ENCODE measurements at places on chromosomes 7 and 10.

DNA sequence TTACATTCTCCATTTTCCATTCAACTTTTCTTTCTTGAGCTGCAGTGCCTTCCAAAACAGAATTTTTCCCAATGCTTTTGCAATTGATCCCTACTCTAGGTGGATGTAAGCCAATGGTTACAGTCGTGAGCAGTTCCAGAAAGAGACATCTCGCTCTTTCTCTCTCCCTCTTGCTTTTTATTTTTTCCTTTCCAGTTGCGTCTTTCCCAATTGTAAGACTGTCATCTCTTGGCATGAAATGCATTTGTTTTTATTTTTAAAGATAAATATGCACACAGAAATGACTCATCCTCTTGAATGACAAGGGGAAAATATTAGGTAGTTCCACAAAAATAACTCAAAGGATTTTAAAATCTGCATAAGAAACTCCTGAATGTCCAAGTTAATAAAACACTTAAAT is 25.1 kb downstream of the GLI3 start:
- H3K4me3 ChIP-seq: no peak overlapping the region
- no peaks in the 10 kb centered on the region for H3K36me3 ChIP-seq
- DNase-seq: no peak
- H3K27ac ChIP-seq: no peak overlapping the region
- H3K4me1 ChIP-seq: no peaks in the 10 kb centered on the region
- H3K27me3 ChIP-seq: no peaks in the 10 kb centered on the region

GRCh38 chr7:1176891-1177373 is 16.9 kb upstream of the ZFAND2A start:
- DNase-seq: peak; percentile 32
- no peak overlapping the region for H3K27ac ChIP-seq
- H3K36me3 ChIP-seq: no peaks in the 10 kb centered on the region
- H3K27me3 ChIP-seq: no peaks in the 10 kb centered on the region

DNA sequence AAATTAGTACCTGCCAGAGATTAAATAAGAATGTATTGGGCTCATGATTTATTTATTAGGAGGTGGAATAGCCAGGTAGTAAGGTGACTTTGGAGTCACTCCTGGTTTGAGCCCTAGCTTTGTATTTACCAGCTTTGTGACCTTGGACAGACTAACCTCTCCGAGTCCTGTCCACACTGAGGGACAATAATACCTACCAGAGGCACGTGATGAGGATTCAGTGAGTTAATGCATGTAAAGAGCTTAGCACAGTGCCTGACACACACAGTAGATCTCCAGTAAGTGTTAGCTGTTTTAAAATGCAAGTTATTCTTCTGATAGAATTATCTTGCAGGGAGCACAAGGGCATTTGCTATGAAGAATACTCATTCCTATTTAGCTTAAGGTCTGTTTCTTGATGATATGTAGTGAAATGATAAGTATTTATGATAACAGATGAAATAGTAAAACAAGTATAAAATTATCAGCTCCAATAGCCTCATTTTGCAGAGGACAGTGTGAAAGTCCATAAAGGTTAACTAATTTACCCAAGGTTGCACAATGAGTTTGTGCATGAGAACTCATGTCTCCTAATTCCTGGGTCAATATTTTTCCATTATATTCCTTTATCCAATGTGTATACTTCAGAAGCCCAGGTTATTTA is 36.4 kb downstream of the RABGEF1 start:
- no peaks in the 10 kb centered on the region for H3K36me3 ChIP-seq
- no peak overlapping the region for H3K4me3 ChIP-seq
- H3K27me3 ChIP-seq: no peaks in the 10 kb centered on the region
- DNase-seq: no peak
- H3K4me1 ChIP-seq: peaks cover 18% of the 10 kb centered on the region
- no peak overlapping the region for H3K27ac ChIP-seq

DNA sequence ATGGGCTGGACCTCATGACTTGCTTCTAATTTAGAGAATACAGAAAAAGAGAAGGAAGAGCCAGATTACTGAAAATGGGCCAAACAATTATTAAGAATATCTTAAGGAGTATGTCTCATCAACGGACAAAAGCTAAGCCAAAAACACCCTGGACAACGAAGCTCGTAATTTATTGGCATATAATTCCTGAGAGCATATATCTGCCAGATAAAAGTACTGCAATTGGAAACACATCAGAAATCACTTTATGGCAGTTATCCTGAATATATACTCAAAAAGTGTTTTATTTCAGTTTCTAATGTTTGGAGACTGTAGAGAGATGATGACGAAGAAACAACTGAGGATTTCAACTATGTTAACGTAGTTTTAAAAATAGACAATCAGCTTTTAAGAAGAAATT is 211.8 kb downstream of the CSTF2T start:
- no peaks in the 10 kb centered on the region for H3K36me3 ChIP-seq
- no peak overlapping the region for H3K27ac ChIP-seq
- no peaks in the 10 kb centered on the region for H3K27me3 ChIP-seq
- no peaks in the 10 kb centered on the region for H3K4me1 ChIP-seq
- DNase-seq: no peak
- H3K4me3 ChIP-seq: no peak overlapping the region

DNA sequence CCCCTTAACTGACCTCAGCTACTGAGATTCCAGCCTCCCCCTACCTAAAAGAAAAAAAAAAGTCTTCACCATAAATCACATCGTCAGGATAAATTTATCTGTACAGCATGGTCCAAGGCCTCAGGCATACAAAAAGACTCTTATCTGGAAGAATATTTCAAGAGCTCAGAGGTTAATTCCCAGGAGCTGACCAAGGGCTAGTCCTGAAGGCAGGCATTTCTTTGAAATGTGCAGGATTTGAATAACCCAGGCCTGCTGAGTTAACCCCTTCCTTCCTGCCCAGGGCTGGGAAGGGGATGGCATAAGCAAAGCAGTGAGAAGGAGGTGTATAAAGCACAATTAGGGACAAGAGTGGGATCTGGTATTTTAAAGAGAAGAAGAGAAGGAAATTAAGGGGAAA is 111.2 kb downstream of the RNLS start:
- H3K27me3 ChIP-seq: no peaks in the 10 kb centered on the region
- H3K4me1 ChIP-seq: peaks cover 18% of the 10 kb centered on the region
- no peaks in the 10 kb centered on the region for H3K36me3 ChIP-seq
- no peak overlapping the region for H3K4me3 ChIP-seq
- no peak overlapping the region for H3K27ac ChIP-seq

GRCh38 chr7:114530057-114530611 is 115.5 kb downstream of the FOXP2 start:
- H3K36me3 ChIP-seq: no peaks in the 10 kb centered on the region
- H3K27ac ChIP-seq: no peak overlapping the region
- no peaks in the 10 kb centered on the region for H3K27me3 ChIP-seq

DNA sequence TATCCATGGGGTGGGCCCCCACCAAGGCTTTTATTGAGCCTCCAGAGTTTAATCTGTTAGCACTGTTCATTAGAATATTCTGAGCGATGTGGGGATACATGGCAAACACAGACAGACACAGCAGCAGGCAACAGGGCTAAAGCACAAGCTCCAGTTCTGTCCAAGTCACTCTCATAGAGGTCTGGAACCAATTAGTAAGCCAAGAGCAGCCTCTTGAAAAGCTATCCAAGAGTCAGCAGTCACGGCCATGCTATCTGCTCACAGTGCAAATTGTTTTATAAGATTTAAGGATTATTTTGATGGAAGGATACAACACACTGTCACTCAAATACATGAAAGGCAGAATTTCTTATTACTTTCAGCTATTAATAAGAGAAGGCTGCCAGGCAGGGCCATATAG is 86.4 kb upstream of the DGKB start:
- DNase-seq: no peak
- no peaks in the 10 kb centered on the region for H3K36me3 ChIP-seq
- no peaks in the 10 kb centered on the region for H3K4me1 ChIP-seq
- H3K4me3 ChIP-seq: no peak overlapping the region
- no peak overlapping the region for H3K27ac ChIP-seq
